ENCODE measurements at places on chromosomes 1 and 21. TPM values are rescaled to one million over a fixed set of nuclear protein-coding genes. Genes with fewer than 3 reads are reported as not detected.

The KCND3 gene
- total RNA-seq, result not detected

DNA sequence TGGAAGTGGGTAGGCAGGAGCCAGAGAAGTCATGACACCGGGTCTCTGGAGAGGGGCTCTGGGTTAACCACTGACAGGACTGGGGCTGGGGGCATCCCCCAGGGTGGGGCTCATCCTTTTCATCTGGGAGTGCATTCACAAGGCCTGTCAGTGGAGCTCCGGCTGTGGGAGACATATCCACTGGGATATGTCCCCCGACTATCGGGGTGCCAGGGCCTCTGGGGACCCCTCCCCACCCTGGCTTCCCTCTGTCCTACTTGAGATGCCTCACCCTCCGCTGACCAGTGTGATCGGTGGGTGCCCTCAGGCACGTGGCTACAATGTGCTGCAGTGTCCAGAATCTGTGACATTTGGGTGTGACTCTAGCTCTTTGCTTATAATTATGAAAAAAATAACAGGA is 92.3 kb upstream of the CD34 start:
- DNase-seq, result no peak

DNA sequence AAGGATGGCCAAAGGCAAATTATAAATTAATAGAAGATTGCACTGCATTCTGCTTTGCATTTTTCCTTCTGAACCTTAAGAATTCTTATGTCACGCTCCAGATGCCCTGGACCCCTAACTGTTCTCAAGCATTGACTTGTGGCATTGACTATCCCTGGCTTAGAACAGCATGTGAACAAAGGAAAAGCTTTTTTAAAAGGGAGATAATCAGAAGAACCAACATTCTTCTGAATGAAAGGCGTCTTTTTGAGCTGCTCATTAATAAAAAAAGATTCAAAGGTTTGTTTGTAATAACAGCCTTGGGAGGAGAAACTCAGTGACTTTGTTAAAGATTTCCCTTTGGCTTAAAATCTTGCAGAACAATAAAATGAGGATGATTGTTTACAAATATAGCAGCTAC is 105.5 kb downstream of the TNNI3K start:
- DNase-seq, result no peak

DNA sequence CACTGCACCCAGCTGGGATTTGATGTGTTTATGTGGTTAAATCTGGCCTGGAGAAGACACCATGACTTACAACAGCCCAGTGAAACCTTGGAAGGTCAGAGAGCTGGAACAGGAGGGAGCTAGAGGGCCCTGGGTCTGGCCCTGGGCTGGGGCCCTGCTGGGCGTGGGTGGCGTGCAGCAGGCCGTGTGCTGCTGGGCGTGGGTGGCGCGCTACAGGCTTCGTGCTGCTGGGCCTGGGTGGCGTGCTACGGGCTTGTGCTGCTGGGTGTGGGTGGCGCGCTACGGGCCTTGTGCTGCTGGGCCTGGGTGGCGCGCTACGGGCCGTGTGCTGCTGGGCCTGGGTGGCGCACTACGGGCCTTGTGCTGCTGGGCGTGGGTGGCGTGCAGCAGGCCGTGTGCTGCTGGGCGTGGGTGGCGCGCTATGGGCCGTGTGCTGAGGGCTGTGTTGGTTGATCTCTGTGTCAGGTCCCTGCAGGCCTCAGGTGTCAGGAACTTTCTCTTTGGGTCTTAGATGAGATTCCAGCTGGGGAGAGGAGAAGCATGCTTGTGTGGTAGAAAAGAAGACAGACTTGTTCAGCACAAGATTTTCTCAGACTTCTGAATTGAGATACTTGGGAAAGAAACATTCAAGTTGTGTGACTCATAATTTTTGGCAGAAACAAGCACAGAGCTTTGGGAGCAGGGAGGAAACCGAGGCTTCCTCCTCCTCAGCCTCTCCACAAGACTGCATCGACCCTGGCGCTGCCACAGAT is 66.0 kb downstream of the COL18A1 start:
- DNase-seq, result no peak

GRCh38 chr1:204077979-204078696 is 5.2 kb downstream of the SOX13 start:
- peak; percentile 83 for DNase-seq

GRCh38 chr1:47416319-47417169 is 459 bp downstream of the FOXE3 start:
- no peak for DNase-seq

DNA sequence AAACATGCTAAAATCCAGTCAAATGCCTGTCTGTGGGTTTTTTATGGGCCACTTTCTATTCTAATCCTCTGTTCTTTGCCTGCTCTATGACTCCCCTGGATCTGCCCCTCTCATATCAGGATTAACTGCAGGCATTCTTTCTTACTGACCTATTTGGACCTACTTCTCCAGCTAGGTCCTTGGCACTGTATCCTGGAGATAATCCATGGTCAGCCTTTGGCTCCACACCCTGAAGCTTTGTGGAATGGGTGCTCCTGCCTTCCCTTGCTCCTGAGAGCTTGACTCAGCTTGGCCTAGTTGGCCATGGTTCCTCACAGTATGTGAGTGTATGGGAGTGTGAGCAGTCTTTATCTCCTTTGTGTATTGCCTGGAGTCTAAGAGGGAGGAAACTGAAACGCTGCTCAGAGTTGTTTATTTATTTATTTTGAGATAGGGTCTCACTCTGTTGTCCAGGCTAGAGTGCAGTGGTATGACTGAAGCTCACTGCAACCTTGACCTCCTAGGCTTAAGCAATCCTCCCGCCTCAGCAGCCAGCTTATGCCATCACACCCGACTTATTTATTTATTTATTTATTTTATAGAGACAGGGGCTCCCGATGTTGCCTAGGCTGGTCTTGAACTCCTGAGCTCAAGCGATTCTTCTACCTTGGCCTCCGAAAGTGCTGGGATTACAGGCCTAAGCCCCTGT is 28.7 kb upstream of the CDC14A start:
- no peak for DNase-seq

DNA sequence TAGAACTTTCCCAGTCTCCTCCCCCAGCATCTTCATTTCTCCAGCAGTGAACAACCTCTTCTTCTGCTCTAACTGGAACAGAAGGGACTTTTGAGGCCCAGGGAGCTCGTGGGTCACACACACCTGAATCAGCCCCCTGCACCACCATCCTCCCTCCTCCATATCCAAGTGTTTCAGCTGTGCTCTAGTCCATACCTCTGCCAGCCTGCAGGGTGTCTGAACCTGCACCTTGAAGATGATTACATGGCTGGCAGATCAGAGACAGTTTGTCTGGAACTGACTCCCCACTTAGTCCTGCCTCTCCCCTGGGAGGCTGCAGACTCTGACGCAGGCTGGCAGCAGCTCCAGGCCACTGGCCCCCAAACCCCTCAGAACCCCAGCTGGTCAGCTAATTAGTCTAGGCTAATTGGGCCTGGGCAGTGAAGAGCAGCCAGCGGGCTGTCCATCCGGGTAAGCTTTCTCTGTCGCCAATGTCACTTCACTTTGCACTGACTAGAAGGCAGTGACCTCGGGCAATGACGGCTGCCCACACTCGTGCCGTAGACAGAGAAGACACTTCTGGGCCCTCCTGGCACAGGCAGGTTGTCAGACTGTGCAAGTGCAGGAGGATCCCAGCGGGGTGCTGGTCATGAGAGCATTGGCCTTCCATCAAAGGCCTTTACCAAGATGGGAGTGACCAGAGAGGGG is 12.2 kb downstream of the CAMK1G start:
- DNase-seq, result no peak

GRCh38 chr1:168454211-168454815 is 89.5 kb downstream of the XCL2 start:
- DNase-seq, result no peak

- no peak for DNase-seq
Measured at GRCh38 chr1:152190589-152190988, 31.6 kb upstream of the RPTN start.

- no peak for DNase-seq
Measured at GRCh38 chr1:153577138-153577537, 11.5 kb upstream of the S100A2 start.

- DNase-seq, result no peak
Measured at GRCh38 chr1:10693497-10694273, 102.8 kb downstream of the CASZ1 start.

DNA sequence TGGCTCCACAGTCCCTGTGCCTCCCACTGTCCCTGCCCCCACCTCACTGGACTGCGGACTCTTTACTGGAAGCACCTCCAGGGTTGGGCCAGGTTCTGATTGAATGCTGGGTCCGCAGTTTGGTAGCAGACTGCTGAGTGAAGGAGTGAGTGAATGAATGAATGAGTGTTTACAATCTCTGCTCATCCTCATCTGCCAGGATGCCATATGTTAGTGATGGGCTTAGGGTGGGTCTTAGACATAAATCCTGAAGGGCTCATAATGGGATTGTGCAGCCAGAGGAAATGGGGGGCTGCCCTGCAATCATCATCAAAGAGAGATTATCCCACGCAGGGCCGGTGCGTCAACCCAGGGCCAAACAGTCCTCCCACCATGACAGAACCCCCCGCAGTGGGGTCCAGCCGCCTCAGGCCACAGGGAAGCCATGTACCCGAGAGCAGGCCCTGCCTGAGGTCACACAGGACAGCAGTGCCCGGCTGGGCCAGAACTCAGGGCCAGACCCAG is 26.1 kb downstream of the SLC1A7 start:
- DNase-seq, result no peak

GRCh38 chr1:227556288-227556687 is 7.1 kb upstream of the ZNF678 start:
- DNase-seq, result no peak

The KIAA1614 gene
- 0.32 TPM for total RNA-seq

The GUCA2A gene
- not detected for total RNA-seq

DNA sequence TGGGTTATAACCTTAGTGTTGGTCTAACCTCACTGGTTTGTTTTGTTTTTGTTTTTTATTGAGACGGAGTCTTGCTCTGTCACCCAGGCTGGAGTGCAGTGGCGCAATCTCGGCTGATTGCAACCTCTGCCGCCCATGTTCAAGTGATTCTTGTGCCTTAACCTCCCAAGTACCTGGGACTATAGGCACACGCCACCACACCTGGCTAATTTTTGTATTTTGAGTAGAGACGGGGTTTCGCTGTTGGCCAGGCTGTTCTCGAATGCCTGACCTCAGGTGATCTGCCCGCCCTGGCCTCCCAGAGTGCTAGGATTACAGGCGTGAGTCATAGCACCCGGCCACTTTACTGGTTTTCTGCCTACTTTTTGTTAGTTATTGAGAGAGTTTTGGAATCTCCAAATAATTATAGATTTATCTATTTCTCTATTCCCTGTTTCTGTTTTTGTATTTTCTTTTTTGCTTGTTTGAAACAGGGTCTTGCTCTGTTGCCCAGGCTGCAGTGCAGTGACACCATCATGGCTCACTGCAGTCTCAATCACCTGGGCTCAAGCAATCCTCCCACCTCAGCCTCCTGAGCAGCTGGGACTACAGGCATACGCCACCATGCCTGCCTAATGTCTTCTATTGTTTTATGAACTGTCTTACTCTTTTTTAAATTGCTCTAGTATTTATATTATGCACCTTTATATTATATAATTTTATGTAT is 21.4 kb downstream of the SMG7 start:
- DNase-seq, result no peak

DNA sequence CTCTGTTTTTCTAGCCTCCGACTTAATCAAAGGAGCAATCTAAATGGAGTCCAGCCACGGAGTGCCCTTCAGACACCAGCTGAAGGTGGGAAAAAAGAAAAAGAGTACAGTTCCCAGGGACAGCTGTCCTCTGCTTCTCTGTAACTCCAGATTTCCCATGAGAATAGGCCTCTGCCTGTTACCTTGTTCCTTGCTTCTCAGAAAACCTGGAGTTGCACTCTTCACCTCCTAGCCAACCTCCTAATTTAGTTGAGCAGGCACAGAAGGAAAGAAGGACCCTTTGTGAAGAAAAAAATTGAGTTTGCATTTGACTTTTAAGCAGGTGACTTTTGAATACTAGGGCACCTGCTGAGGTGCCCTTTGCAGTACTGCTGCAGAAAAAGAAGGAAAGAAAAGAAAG is 8.3 kb downstream of the BARHL2 start:
- DNase-seq, result no peak

GRCh38 chr1:23098463-23099170 is 70.0 kb downstream of the LUZP1 start:
- DNase-seq, result peak; percentile 62

The FCRLA gene
- total RNA-seq, result not detected

DNA sequence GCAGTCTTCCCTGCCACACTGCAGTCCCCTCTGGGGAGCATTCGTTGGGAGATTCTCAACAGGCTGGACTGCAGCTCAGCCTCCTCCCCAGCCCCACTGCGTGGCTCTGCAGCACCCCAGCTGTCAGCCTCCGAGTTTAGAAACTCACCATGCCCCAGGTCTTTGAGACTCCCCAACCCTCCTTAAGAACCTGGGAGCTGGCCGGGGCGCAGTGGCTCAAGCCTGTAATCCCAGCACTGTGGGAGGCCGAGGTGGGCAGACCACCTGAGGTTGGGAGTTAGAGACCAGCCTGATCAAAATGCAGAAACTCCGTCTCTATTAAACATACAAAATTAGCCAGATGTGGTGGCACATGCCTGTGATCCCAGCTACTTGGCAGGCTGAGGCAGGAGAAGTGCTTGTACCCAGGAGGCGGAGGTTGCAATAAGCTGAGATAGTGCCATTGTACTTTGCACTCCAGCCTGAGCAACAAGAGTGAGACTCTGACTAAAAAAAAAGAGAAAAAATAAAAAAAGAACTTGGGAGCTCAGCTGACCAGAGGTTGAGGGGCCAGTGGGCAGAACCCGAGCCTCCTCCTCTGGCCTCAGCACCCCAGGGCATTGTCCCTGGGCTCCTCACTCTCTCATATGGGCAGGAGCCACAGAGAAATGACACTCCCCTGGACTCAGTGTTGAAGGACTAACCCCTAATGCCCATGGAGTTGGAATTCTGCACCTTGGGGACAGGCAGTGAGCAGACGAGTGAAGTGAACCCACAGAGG is 5.6 kb downstream of the OLIG2 start:
- no peak for DNase-seq

GRCh38 chr1:197467881-197468280 is 199.8 kb downstream of the CRB1 start:
- no peak for DNase-seq

The XKR8 gene
- 5.4 TPM for total RNA-seq

DNA sequence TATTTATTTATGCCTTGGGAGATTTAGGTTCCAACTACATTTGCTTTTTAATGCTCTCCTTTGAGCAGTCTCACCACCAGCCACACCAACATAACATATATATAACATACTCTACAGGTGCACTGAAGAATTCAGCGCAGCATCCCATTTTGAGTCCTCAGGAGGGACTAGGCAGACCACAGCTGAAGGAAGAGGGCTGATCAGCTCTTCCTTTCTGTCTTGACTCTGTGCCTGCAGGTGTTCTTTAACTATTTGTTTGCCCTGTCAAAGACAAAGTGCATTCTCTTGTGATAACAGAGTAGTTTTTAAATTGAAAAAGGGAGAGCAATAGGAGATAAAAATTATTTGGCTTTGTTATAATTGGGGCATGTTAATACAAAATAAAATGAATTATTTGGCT is 17.0 kb downstream of the HIPK1 start:
- DNase-seq, result no peak

The NDUFS5 gene
- total RNA-seq, result 655 TPM

- no peak for DNase-seq
Measured at GRCh38 chr1:107493111-107493716, 352.4 kb downstream of the NTNG1 start.

The DMBX1 gene
- not detected for total RNA-seq

- no peak for DNase-seq
Measured at GRCh38 chr1:36089393-36090121, 865 bp downstream of the ADPRS start.

- no peak for DNase-seq
Measured at GRCh38 chr1:30184393-30185141, 538.8 kb downstream of the MATN1 start.

GRCh38 chr1:222373216-222373615 is 174.7 kb downstream of the HHIPL2 start:
- DNase-seq, result no peak
